Epithelial cell of proximal tubule (primary cell): ENCODE measurements at places on chromosomes 6 and 20.

- no peak for DNase-seq
Measured at GRCh38 chr6:116101302-116101718, 657 bp downstream of the NT5DC1 start.

GRCh38 chr20:8367689-8368088, 235.6 kb downstream of the PLCB1 start:
- DNase-seq: no peak

GRCh38 chr6:108364470-108364869, 69.6 kb downstream of the AFG1L start:
- no peak for DNase-seq

GRCh38 chr6:3001773-3002293, 2.1 kb downstream of the NQO2 start:
- DNase-seq: peak; percentile 41
